ENCODE measurements at places on chromosomes 4 and X. TPM values are rescaled to one million over a fixed set of nuclear protein-coding genes. Genes with fewer than 3 reads are reported as not detected.

NUDT10 gene
- not detected for total RNA-seq

NAP1L2 gene
- total RNA-seq = 1.4 TPM

LRIT3 gene
- not detected for total RNA-seq

SOD3 gene
- total RNA-seq = 94.3 TPM

ARSJ gene
- 5.2 TPM for total RNA-seq

KDR gene
- total RNA-seq = 1.9 TPM

SSX2 gene
- total RNA-seq = not detected

CT47B1 gene
- not detected for total RNA-seq

CT55 gene
- total RNA-seq = not detected

ZMAT1 gene
- total RNA-seq = 3.1 TPM

SRPK3 gene
- 3.8 TPM for total RNA-seq

LEF1 gene
- 29.2 TPM for total RNA-seq

NSUN7 gene
- 37.0 TPM for total RNA-seq

SUPT20HL1 gene
- not detected for total RNA-seq

FOXP3 gene
- not detected for total RNA-seq

TMEM35A gene
- total RNA-seq = 2.0 TPM

AFF2 gene
- total RNA-seq = 0.27 TPM

PCDH18 gene
- 22.5 TPM for total RNA-seq

KLHL13 gene
- total RNA-seq = 0.20 TPM

USP17L21 gene
- total RNA-seq = not detected

GRPR gene
- total RNA-seq = 0.96 TPM

PTPN13 gene
- total RNA-seq = 11.3 TPM

CSAG1 gene
- not detected for total RNA-seq

GUCY1A1 gene
- 29.5 TPM for total RNA-seq

IL1RAPL1 gene
- 0.14 TPM for total RNA-seq

HMGN5 gene
- total RNA-seq = not detected

ASMT gene
- not detected for total RNA-seq

TCEAL2 gene
- 3.2 TPM for total RNA-seq

IL21 gene
- total RNA-seq = not detected

PLAC8 gene
- 356 TPM for total RNA-seq

HADH gene
- 135 TPM for total RNA-seq

GRIA3 gene
- not detected for total RNA-seq
